Smooth muscle cell of the brain vasculature (primary cell): ENCODE measurements at places on chromosomes 4 and X.

- DNase-seq, result no peak
These were observed 117.4 kb upstream of the NUDT10 start for GRCh38 chrX:51215266-51215665.

DNA sequence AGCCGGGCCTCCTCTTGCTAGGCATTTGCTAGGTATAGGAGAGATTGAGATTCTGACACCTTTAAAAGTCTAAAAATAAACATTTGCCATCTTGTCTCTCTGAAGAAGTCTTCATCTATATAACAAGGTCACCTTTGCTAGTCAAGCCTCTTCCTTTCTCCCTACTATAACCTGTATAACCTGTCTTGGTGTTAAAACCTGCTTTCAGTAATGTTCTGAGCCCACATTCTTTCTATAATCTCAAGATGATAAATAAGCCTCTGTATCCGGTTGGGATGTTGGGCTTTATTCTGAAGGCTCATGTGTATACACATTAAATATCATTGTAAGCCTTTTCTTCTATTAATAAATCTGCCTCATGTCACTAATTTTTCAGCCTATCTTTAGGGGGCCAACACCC, 10.2 kb downstream of the ASIC5 start:
- DNase-seq, result no peak

DNA sequence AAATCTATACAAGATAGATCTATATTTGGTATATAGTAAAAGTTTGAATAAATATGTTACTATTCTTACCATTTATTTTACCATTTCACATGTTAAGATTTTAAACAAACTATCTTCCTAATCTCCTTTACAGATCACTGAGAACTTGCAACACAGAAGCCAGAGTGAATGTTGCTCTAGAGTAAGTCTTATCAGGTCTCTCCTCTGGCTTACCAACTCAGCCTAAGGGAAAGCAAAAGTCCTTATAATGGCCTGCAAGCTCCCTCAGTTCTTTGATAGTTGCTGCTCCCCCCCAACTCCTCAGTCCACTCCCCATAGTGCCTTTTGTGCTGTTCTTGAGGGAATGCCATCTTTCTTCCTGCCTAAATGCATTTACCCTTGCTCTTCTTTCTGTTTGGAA, 25.7 kb upstream of the SLC7A11 start:
- DNase-seq, result no peak

DNA sequence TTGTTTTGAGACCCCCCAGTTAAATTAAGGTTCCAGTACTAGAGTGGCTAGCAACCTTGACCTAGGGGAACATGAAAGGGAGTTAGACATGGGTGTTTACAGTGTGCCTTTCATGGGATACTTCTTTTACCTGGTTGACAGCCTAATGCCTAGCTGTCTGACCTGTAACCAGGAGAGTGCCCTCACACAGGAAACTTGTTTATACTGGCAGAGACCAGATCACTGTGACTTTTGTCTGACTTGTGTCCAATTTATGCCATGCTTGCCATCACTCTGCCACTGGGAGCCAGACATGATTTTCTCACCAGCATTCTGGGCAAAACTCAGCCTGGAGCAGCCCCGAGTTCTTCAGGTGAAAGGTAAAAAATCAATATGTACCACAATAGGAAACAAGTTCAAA, 305.9 kb downstream of the CHIC1 start:
- no peak for DNase-seq

GRCh38 chrX:115503099-115503498, 57.9 kb upstream of the PLS3 start:
- no peak for DNase-seq
